Esophagus squamous epithelium (tissue), 5 donors: ENCODE measurements at places on chromosomes 6 and 20.

DNA sequence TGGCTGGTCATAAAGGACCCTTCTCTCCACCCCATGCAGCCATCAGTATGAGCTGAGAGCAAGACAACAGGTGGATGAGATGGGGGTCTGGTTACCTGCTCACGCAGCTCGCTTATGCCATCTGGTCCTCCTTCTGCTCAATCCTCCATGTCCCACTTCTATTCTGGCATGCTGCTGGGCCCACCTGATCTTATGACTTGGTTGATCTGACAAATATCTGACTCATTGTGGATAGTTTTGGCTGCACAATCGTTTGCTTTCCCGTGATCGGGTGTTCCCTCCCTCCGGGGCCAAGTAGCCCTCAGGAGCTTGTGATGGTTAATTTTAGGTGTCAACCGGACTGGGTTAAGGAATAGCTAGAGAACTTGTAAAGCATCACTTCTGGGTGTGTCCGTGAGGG is 26.6 kb upstream of the ELMO2 start:
- no peak for DNase-seq

DNA sequence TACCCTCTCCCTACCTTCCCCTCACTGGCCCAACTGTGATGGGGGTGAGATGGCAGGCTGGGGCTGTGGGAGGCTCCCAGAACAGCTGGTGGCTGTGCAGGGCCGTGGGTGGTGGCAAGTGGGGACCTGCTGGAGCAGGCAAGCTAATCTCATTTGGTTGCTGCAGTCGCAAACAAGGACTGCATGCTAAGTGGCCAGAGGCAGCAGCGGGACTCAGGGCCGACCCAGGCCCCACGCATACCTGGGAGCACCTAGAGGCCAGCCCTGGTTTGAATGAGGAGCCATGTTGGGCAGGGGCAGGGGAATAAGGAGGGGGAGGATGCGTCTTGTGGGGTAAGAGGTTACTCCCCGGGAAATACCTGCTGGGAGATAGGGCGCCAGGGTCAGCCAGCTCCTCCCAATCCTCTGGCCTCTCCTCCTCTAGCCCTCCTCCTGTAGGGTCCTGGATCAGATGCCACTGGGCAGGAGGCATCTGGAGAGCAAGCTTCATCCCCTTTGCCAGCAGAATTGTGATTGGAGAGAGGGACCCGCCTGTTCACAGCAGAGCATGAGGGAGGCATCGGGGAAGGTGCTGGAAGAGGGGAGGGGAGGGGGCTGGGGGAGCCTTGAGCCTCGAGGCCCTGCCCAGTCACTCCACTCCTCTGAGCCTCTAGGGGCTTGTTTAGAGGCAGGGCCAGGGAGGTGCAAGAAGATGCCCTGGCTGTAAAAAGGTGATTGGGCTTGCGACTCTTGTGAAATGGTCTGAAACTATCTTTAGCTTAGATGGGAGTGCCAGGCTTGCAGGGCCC is 24.3 kb upstream of the CDH22 start:
- DNase-seq = no peak

- no peak for DNase-seq
These were observed 96.7 kb downstream of the SNX5 start for GRCh38 chr20:17871886-17872285.

DNA sequence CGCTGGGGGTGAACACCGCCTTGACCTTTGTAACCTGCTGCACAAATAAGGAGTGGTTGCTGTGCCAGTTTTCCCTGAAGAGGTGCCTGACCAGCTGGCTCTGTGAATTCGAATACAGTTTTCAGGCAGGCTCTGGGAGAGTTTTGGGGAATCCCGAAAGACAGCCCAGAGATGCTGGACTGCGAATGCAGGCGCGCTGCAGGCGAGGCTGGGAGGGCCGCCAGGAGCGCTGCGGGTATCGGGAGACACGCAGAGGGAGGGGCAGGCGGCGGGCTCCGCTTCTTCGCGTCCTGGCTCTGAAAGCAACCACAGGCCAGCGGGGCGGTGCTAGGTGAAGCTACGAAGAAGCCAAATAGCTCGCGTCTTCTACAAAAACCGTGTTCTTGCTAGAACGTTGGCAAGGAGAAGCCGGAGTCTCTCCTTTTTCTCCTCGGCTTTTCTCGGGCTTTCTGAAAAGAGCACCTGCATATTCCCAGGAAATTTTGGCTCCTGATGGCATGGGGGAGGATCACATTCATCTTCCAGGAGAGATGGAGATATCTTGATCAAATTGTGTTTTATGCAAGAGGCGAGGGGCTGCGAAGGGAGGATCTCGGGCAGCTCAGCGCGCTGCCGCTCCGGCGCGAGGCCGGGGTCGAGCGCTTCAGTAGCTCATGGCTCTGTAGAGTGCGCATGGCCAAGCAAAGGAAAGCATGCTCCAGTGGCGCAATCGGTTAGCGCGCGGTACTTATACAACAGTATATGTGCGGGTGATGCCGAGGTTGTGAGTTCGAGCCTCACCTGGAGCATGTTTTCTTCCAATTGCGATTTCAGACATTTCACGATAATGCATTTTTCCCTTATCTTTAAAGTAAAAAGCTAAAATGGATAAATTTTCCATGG is 158.1 kb upstream of the ZNF184 start:
- no peak for DNase-seq

DNA sequence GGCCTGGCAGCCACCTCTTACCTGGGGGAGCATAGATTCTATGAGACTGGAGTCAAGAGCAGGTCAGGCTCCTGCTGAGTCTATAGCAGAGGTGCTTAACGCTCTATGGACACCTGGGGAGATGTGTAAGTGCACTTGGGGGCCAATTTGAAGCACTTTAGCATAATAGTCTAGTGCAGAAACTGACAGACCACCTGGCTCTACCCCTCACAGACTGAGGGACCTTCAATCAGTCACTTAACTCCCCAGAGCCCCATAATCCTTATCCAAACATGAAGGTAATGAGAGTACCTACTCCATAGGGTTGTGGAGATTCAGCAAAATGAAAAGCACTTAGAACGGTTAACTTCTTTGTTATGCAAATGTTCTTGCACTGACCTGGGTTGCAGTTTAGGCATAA is 87.3 kb upstream of the SLC22A16 start:
- no peak for DNase-seq

DNA sequence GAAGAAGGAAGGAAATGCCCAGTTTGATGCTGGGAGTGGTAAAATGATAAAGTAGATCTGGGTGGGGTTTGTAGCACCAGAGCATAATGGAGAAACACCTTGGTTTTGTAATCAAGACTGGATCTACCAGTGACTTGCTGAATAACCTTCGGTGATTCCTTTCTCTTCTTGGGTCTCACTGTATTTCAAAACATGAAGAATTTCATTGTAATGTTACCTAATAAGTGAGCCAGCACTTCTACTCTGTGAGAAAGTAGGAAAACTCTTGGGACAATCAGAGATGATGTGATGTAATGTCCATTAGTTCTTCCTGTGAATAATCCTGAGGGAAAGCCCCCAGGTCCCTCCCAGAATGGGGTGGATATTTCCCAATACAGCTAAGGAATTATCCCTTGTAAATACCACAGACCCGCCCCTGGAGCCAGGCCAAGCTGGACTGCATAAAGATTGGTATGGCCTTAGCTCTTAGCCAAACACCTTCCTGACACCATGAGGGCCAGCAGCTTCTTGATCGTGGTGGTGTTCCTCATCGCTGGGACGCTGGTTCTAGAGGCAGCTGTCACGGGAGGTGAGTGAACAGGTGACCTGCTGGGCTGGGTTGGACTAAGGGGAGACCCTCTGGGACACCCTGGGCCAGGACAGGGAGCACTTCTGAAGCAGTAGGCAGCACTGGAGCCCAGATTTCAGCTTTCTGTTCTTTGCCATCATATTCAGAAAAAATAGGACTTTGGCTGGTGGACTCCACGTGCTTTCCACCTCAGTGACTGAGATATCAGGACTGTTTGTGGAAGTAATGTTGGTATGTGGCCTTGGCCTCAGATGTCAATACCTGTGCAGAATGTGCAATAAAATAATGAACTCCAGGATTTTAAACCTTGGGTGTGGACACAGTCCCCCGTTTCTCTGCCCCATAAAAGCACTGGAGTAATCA is at the start of gene PI3:
Gene PI3, plus strand, starts transcription at position 469 of the 931 bp plus-strand sequence. Its CDS starts 21 bp downstream, at position 490.
- DNase-seq = no peak

DNA sequence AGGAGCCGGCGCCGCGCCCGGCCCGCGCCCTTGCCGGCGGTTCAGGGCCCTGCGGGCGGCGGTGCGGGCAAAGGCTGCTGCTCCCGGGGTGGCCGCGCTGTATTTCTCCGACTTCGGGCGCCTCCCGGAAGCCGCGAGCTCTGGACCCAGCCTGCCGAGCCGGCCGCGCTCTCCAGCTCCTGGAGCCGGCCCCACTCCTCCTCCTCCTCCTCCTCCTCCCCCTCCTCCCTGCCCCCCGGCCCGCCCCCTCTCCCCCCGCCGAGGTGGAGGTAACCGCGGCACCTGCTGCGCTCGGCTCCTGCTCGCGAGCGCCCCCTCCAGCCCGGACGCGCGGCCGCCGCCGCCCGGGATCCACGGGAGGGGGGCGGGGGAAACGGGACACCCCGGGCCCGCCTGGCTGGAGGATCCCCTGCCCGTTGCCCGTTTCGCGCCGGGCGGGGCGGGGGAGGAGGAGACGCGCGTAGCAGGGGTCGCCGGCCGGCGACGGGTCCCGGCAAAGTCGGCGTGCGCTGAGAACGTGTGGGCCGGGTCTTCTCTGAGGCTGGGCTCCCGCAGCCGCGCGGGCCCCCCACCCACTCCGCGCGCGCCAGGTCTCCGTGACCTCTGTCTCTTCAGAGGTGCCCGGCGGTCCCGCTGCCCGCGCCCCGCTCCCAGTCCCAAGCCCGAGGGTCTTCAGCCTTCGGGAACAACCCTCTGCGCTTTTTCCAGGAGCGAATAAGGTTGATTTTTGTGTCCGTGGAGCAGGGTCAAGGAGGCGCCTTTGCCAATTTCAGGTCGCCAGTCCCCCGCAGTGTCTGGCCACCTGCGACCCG is at the start of gene SLC22A23:
Gene SLC22A23, minus strand, starts transcription at position 153 of the 812 bp plus-strand sequence. CDS start 491 bp downstream, outside the sequence.
- DNase-seq = no peak

DNA sequence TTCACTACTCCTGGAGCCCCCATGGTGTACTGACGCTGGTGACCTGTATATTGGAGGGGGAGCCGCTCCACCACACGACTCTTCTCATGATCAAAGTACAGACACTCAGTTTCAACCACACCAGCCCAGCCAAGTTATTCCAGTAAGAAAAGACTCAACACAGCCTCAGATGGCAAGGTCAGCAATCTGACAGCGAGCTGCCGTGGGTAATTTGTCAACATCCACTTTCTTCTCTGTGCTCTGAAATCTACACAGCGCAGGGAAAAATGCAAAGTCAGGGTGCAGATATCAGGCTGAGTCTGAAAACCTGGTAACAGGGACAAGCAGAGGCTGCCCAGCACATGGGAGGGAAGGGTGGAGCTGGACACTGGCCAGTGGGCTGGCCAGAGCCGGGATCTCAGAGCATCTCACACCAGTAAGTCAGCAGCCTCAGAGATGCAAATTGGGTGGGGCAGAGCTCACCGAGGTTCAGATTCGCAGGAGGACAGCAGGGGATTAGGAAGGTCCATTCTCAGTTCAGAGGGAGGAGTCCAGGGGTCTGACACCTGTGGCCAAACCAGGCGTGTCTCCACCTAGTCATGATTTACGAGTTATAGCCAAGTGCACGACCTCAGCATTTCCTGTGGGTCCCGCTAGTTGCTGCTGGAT is 44.5 kb upstream of the RPS6KA2 start:
- DNase-seq = no peak

DNA sequence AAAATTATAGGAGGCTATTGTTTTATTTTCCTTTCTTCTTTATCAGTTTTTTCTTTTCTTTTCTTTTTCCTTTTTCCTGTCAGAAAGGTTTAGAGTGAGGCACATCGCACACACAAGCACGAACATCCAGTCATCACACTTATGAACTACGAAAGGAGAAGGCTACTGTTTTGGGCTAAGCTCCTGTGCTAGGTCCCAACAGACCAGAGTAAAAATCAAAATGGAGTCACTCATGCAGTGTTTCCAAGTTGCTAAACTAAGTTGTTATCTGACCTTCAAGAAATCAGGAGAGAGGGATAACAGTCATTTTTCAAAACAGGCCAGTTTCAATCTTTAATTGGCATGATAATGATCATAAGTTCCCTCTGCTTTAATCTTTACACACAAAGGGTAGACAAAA is 93.6 kb downstream of the CD24 start:
- no peak for DNase-seq

- DNase-seq = no peak
These were observed 300.4 kb downstream of the KIF16B start for GRCh38 chr20:16272780-16273360.

DNA sequence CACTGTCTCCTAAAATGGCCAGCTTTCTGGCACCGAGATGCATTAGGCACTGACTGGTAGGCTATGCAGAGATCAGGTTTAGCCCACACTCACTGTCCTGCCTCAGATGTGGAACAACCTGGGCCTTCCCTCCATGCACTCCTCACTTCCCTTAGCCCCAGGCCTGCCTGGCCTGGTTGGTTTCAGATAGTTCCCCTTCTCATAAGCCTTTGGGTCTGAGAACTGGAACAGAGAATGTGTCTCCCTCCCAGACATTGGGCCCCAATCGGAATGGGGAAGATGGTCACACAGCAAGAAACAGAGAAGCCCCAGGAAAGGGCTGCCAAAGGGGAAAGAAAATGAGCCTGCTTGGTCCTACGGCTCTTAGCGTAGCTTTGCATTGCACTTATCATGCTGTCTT is 762.1 kb upstream of the CHD6 start:
- no peak for DNase-seq

GRCh38 chr6:44054721-44055559 is 72.3 kb downstream of the MRPL14 start:
- no peak for DNase-seq

DNA sequence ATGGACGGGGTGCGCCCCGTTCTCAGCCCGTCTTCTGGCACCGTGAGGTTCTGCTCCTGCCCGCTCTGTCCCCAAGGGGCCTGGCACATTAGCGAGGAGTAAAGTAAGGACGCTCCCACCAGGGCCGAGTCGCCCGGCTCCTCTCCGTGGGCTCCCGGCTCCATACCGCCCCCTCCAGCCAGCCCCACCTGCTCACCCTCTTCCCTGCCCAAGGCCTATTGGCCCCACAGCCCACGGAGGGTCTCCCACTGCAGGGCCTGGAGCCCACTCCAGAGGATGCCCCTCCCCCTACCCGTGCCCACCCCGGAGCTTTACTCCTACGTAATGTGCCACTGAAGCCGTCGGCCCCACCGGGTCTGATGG is 47.5 kb upstream of the CHRNA4 start:
- DNase-seq = no peak

DNA sequence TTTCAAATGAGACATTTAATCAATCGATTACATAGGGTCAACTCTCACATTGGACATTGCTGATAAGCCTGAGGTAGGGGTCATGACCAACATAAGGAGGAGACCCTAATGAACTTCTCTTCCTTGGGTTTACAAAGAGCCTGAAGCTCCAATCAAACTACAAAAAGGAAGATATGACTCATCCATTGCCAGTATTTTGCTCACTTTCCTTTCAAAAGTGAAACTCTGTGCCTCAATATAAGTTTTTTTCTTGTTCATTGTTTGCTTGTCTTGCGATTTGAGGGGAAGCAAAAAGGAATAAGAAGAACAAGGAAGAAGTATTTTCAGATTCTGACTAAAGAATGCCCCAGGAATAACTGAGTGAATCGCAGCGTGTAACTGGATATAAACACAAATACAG is 38.8 kb upstream of the KHDRBS2 start:
- DNase-seq = no peak

- no peak for DNase-seq
These were observed 27.3 kb downstream of the RIMS1 start for GRCh38 chr6:71913444-71914234.
